ENCODE measurements at places on chromosomes 16 and 17.

DNA sequence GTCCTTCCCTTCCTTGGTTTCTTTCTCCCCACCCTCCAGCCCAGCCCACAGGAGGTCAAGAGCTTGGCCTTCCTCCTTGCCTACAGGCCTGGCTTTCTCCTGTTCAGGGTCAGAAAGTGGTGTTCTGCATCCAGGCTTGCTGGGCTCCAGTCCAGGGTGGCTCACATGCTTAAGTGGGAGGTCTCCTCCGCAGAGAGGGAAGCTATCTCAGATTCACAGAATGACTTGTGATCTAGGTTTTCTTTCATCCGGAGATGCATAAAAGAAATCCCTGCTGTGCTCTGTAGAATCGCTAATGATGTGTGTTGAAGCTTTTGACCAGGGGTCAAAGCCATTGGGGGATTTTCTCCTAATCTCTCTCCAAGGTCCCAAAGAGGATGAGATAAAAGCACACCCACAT is 382.3 kb upstream of the EEF2KMT start:
- DNase-seq = no peak

GRCh38 chr17:67359960-67360791 is 6.2 kb downstream of the PSMD12 start:
- DNase-seq = peak; percentile 31

DNA sequence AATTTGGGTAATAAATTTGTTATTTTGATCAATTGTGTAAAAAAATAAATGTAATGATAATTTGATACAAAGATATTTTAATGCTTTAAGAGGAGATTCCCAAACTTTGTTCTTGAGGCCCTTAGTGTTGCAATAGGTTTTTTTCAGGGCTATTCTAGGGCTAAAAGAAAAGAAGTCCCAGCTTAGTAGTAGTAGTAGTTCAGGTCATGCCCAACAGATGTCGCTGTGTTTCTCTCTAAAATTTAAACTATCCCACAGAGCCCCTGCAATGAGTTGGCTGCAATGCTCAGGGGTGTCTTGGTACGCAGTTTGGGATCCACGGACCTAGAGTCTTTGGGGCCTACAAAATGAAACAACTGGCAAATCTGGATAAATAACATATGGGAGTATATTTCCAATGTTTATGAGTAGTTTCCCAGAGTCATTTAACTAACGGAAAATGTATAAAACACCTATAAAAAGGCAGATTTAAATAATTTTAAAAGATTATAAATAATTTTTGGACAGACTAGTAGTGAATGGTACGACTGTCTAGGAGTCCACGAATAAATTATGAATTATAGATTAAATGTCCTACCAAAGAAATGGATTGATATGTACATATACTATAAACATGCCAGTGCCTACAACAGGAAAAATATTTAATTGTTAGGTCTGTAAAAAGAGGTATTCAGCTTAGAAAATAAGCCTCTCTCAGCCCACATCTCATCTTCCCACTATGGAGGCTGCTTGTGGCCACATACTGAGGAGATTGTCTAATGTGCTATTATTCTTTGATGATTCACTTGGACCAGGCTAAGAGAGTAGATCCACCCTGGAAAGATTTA is 228.5 kb upstream of the PMFBP1 start:
- peak; percentile 65 for DNase-seq

- DNase-seq = no peak
Observed at GRCh38 chr16:3725276-3725675, 8.0 kb upstream of the TRAP1 start.

DNA sequence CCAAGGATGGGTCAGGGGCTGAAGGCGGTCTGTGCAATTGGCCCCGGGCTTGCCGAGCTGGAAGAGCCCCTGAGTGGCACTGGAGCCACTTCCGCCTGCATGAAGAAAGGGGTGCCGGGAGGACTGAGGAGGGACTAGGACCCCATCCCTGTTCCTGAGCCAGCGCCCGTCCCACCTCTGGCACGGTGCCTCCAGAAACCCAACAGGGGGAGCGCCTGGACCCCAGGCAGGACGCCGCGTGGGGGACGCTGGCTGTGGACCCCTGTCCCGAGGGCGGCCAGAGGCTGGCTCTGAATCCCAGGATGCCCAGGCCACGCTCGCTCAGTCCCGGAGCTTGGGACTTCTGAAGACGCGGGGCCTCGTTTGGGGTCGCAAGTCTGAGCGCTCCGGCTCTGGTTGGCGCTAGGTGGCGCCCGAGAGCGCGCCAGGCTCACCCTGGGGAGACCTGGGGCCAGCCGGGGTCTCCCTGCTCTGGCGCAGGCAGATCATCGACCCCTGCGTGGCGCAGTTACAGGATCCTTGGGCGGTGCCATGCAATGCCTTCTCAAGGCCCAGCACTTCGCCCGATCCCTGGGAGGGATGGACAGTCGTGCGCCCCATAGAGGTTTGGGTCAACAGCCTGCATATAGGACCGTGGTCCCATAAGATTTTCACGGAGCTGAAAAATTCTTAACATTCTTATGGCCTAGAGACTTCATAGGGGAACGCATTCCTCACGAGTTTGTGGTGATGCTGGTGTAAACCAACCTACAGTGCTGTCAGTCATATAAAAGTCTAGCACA is 58.5 kb upstream of the CREBBP start:
- DNase-seq = peak; percentile 38

Measured in G401 (cell line).